ENCODE measurements at places on chromosomes 2 and 18.

DNA sequence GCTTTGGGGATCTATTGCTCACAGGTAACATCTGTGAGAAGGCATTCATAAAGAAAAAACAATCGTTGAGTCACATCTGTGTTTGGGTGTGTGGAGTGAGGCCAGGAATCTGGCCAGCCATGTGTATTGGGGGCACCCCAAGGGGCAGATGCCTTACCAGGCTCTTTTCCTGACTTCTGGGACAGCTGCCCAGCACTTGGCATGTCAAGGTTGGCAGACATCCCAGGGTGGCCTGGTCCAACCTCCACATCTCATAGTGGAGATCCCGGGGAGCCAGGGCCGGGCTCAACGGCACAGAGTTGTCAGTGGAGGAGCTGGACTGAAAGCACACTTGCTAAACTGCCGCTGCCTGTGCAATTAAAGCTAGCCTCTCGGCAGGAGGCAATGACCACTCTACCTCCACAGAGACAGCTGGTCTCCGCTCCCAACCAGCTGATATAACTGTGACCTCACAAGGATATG is 75.3 kb upstream of the MGAT4A start:
- no peak for DNase-seq

DNA sequence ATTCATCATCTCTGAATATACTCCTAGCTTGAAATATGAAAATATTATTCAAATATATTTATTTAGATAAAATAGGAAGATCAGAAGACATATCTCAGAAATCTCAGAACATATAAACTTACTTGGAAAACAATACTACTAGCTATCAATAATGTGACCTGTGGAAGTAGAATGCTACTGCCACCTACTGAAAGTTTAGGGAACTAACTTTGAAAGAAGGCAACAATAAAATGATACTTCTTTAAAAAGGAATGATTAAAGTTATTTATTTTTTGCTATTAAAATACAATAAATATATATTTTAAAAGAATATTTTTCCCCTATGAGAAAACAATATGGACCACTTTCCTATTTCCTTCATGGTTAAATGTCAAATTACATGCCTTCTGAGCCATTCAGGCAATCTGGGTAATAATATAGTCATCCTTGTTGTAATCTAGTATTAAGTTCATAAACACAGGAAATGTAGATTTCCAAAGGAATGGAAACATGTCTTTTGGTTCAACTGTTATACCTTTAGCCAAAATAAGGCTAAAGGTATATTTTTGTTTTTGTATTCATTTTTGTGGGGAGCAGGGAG is 26.0 kb downstream of the ACADL start:
- no peak for DNase-seq

GRCh38 chr18:76697441-76697901 is 124.9 kb upstream of the ZNF236 start:
- DNase-seq = no peak

GRCh38 chr2:177746358-177746757 is 326.2 kb downstream of the PDE11A start:
- DNase-seq = no peak

DNA sequence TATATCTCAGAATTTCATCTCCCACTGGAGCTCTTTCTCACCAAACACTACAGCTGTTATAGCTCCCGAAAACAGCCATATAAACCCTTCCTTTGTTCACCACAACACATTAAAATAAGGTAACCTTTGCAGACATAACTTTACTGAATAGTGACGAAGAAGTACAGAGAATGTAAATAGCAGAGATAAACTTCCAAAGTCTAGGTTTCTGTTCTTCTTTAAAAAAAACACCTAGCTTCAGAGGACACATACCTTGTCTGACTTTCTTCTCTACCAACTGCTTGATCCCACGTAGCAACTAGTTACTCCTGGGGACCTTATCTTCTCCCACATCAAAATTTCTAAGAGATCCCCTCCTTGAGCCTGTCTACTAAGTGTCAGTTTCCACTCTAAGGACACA is 32.3 kb downstream of the ATL2 start:
- DNase-seq = no peak

- no peak for DNase-seq
Observed at GRCh38 chr2:69961496-69961895, at the start of gene ASPRV1. Gene ASPRV1, minus strand, starts transcription at chr2:69961631. Its CDS starts 195 bp downstream, at chr2:69961436.

DNA sequence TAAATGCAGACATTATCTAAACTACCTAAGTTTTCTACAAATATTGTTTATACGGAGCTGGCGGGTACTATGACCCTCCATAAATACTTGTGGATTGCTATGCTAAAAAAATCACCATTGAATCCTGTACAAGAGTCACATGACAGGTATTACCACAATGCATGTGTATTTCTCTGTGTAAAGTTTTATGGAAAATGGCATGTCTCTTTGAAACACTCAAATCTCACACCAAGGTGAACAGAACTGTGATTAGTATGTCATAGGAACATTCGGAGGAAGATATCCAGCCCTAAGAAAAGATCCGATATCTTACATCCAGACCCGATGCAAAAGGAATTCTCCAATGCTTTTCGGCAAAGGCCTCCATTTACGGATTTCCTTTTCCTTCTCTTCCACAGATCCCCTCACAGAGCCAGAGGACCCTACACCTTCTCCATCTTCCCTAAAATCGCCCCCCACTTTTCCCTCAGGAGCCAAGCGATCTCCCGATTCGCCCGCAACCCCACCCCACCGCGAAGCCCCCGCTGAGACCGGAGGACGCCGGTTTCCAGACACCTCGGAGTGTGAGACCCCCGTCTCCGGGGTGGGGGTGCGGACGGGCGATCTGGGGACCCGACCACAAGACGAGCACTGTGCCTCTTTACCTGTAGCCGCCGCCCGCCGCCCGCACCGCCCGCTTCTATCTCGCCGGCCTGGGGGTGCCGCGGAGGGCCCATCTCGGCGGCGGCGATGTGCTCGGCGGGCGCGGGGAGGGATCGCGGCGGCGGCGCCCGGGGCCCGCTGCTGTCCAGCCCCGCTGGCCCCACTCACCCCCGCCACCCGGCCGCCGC is 1.2 kb downstream of the SAP130 start:
- no peak for DNase-seq

GRCh38 chr2:16226943-16227664 is 286.8 kb downstream of the MYCN start:
- DNase-seq = no peak

DNA sequence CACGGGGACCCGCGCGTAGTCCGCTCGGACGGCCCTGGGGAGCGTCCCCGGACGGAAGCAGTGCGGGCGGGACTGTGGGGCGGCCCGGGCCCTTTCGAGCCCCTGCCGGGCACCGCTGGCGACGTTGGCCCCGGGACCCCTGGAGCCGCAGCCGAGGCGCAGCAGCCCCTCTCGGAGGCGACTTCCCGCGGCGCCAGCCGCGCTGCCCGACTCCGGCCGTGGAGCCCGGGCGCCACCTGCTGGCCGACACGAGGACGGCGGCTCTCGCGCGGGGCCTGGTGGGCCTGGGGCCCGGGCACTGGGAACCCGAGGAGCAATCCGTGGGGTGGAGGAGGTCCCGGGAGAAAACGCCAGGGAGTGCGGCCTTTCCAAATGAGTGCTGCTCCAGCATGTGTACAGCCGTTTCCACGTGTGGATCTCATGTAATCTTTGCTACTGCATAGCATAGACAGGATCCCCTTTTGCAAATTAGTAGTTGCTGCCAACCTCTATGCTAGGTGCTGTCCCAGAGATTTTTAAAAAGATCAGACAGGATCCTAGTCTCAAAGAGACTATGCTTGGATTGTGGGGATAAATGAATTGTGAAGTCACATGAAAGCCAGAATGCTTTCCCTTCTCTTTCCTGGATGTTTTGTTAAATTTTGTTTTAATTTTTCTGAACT is 4.0 kb downstream of the ID2 start:
- DNase-seq = peak; percentile 88

DNA sequence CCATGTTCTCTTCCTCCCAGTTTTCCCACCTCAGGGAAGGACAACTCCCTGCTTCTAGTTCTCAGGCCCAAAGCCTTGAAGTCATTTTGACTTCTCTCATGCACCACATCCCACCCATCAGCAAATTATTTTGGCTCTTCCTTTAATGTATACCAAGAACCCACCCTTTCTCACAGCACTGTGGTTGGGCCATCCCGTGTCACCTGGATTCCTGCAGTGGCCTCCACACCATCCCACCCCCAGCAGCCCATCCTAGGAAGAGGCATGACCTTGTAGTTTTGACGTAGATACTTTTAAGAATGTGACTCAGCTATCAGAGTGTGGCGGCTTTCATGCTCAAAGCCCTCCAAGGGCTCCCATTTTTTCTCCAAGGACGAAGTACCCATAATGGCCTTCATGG is 25.6 kb upstream of the CCDC68 start:
- no peak for DNase-seq

DNA sequence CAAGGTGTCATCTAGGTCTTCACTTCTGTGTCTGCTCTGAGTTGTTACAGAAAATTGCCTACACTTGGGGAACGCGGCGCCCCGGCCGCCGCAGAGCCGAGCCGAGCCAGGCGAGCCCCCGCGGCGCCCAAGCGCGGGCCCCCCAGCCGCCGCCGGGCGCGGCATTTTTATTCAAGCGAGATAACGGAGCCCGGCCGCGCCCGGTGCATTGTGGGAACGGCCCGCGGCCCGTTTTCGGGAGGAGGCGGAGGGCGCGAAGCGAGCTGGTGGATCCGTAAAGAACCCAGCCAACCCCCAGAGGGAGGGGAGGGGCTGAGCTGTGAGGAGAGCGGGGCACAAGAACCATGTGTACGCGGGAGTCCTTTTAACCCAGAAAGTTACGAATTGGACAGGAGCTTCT is 191.8 kb downstream of the FTCDNL1 start:
- DNase-seq = no peak

DNA sequence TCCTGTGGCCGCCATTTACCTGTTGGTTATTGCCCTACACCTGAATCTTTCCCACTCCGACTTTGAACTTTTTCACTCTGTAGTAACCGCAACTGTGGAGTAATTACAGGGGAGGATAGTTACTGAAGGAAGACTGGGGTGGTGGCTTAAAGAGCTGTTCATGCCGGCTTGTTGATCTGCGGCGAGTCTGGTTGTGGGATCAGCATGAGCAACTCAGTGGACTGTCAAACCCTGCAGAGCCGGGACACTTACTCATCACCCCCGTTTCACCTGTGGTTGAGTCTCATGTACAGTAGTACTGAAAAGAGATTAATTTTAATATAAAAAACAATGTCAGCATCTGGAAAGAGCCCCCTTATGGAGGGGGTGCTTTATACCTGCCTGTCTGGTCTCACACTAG is 2.1 kb downstream of the ASB1 start:
- DNase-seq = no peak

- no peak for DNase-seq
Observed at GRCh38 chr2:207505171-207505570, 24.6 kb upstream of the CREB1 start.

DNA sequence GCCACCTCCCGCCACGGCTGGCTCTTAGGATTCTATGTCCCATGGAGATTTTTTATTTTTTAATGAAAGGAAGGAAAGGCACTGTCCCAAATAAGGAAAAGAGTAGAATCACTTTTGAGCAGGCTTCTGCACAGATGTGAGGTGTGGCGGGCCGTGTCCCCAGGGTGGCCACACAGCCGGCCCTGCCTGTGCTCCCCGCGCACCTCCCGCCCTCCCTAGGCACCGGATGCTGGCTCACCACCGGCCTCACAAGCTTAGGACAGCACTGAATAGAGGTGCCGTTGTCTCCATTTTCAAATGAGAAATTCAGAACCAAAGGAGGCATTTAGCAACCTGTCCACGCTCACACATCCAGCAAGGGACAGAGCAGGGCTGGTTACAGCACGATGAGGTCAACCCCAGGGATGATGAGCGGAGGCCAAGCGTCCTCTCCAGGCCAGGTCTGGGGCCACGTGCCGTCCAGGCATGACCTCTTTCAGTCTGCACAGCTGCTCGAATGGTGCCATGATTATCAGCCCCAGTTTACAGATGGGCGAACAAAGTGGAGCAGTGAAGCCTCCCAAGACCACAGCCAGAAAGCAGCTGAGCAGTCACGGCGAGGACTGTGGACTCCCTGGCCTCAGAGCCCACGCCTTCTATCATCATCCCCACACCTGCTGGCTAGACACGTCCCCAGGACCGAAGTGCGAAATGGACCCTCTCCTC is 20.7 kb upstream of the TEX51 start:
- DNase-seq = no peak

GRCh38 chr2:95359031-95359430 is 43.5 kb upstream of the FAHD2A start:
- no peak for DNase-seq

- DNase-seq = no peak
Observed at GRCh38 chr18:62609764-62610163, 86.9 kb downstream of the ZCCHC2 start.

DNA sequence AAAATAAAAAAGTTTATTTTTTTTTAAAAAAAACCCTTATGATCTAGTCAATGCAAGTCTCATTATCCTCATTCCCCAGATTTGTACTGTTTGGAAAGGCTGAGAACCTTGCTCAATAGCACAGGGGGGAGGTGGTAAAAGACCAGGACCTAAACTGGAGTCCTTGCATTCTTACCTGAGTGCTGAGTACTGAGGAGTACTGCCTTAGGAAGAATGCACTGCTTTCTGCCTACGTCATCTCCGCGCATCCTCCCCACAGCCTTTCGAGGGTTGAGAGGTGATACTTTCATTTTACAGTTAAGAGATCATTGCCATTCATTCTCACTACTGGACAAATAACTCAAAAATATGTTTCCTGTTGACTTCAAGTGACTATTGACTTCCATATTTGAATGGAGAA is 73.8 kb downstream of the MAP3K20 start:
- peak; percentile 4 for DNase-seq

DNA sequence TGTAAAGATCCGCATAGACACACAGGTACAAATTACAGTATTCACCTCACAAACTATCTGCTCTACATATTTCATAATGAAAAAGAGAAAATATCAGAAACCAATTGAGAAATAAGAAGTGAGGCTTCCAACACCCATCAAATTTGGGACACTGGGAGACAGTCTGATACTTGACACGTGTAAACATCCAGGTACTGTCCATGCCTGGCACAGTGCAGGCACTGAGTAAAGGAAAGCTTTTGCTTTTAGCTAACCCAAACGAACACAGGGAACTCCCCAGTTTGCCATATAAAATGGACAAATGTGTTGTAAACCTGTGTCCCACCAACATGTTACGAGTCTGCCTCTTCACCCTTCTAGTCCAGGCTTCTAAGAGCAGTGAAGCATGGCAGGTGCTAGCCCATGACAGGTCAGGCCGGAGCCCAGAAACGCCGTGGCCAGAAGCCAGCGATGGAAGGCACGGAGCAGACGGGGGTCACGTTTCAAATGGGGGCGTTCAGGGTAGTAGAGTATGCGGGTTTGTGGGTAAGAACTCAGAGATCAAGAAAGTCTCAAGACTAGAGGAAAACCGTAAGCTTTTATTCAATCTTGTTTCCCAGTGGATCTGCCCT is 27.0 kb downstream of the CDH2 start:
- no peak for DNase-seq
